ENCODE measurements at places on chromosomes 1 and 21. TPM values are rescaled to one million over a fixed set of nuclear protein-coding genes. Genes with fewer than 3 reads are reported as not detected.

DNA sequence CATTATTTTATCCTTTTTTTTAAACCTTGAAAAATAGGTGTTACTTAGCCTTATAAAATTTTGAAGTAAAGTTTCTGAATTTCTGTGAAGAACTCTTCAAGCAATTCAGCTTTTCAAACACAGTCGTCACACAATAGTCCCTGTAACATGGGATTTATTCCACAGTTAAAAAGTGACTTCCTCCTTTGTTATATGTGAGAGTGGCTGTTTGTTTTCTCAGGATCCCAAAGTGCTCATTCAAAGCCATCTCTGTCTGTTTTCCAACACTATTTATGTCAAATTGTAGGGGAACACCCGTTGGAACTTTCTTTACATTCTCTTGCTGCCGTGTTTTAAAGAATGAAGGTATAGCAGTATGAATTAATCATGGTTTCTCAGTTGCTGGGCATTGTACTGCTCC is 80.8 kb upstream of the GPR52 start:
- no peak for DNase-seq
- H3K27me3 ChIP-seq: no peaks in the 10 kb centered on the region
- peaks cover 3% of the 10 kb centered on the region for H3K36me3 ChIP-seq
- H3K27ac ChIP-seq: no peak overlapping the region
- no peaks in the 10 kb centered on the region for H3K4me1 ChIP-seq

- H3K36me3 ChIP-seq: no peaks in the 10 kb centered on the region
- DNase-seq: peak; percentile 14
- H3K27ac ChIP-seq: no peak overlapping the region
- H3K4me3 ChIP-seq: no peak overlapping the region
Observed at GRCh38 chr1:20291645-20292084, 990 bp downstream of the VWA5B1 start.

DNA sequence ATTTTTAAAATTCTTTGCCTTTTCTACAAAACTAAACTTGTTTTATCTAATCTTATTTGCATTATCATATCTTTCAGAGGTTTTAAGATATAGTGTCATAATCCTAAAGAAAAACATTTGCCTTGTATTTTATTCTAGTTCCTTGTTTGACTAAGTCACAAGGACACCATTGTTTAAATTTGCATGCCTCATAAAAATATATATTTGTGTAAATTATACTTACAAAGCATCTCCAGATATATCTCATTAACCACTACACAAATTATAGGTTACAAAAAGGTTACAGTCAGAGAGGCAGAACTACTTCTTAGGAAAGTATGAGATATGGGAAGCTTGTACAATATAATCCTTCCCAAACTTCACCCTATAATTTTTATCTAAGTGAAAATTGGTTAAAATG is 4.2 kb upstream of the RGS13 start:
- no peak overlapping the region for H3K27ac ChIP-seq
- H3K27me3 ChIP-seq: peaks cover 6% of the 10 kb centered on the region
- no peaks in the 10 kb centered on the region for H3K4me1 ChIP-seq
- no peak overlapping the region for H3K4me3 ChIP-seq
- no peak for DNase-seq
- no peaks in the 10 kb centered on the region for H3K36me3 ChIP-seq

DNA sequence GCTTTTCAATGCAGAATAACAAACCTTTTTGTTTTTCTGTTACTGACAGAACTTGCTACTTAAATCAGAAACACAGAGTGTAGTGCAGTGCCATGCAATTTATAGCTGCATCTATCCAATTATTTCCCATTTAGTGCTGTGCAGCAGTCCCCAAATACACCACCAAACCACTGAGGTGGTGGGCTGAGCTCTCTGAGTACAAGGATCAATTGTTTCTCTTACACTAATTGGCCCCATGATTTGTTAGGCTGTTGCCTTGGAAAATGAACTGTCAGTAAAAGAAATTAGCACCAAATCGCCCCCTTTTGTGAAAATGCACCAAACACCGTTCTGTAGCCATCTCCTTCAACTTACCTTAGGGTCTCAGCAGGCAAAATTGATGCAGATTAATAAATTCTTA is 118.9 kb upstream of the C8B start:
- no peak overlapping the region for H3K27ac ChIP-seq
- no peaks in the 10 kb centered on the region for H3K4me1 ChIP-seq
- H3K27me3 ChIP-seq: no peaks in the 10 kb centered on the region
- no peak overlapping the region for H3K4me3 ChIP-seq
- DNase-seq: no peak

- DNase-seq: no peak
- no peak overlapping the region for H3K27ac ChIP-seq
- H3K4me1 ChIP-seq: no peaks in the 10 kb centered on the region
- H3K36me3 ChIP-seq: no peaks in the 10 kb centered on the region
Observed at GRCh38 chr1:203471841-203472240, 3.8 kb upstream of the PRELP start.

The RGS1 gene
- total RNA-seq: 23.5 TPM

The NPR1 gene
- 0.05 TPM for total RNA-seq

- no peak for DNase-seq
- no peak overlapping the region for H3K27ac ChIP-seq
- no peaks in the 10 kb centered on the region for H3K36me3 ChIP-seq
- no peak overlapping the region for H3K4me3 ChIP-seq
Observed at GRCh38 chr1:2376931-2377672, 14.3 kb downstream of the MORN1 start.

DNA sequence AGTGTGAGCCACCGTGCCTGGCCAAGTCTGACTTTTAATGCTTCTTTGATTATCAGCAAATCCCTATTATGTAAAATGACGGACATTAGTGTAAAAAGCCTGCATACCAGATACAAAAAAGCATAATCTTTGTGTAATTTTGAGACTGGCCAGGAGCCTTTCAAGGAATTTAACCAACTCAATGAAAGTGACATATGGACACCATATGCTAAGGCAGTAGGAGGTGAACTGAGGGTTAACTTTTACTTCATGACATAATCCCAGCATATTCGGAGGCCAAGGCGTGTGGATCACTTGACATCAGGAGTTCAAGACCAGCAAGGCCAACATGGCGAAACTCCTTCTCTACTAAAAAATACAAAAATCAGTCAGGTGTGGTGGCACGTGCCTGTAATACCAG is 94.6 kb downstream of the EIF4G3 start:
- H3K36me3 ChIP-seq: peaks cover 14% of the 10 kb centered on the region
- H3K4me3 ChIP-seq: no peak overlapping the region
- no peak overlapping the region for H3K27ac ChIP-seq
- no peak for DNase-seq

DNA sequence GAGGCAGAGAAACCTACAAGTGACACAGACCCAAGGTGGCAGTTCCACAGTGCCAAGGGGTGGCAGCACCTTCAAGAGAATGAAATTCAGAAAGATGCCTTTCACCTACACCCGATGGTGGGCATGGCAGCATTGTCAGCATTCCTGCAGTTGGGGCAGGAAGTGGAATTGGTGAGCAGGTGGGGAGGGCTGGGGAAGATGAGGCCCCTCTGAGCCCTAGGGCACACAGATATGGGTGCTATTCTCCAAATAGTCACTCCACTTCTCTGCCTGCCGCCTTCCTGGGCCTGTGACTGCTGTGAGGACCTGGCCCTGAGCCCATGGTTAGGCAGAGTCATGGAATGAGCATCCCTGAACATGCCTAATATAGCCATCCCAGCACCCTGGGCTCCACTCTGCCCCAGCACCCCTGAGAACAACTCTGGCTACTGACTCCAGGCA is 8.3 kb downstream of the SHISA4 start:
- H3K4me1 ChIP-seq: peaks cover 7% of the 10 kb centered on the region
- H3K4me3 ChIP-seq: no peak overlapping the region
- H3K27ac ChIP-seq: no peak overlapping the region

- no peak overlapping the region for H3K27ac ChIP-seq
- no peak overlapping the region for H3K4me3 ChIP-seq
- H3K4me1 ChIP-seq: no peaks in the 10 kb centered on the region
- no peak for DNase-seq
- H3K27me3 ChIP-seq: peaks cover 13% of the 10 kb centered on the region
Observed at GRCh38 chr1:115430441-115431158, 92.6 kb upstream of the NGF start.

GRCh38 chr21:20789729-20790500 is 208.3 kb upstream of the NCAM2 start:
- H3K36me3 ChIP-seq: no peaks in the 10 kb centered on the region
- no peak overlapping the region for H3K27ac ChIP-seq
- no peak for DNase-seq
- H3K4me3 ChIP-seq: no peak overlapping the region
- H3K4me1 ChIP-seq: no peaks in the 10 kb centered on the region

DNA sequence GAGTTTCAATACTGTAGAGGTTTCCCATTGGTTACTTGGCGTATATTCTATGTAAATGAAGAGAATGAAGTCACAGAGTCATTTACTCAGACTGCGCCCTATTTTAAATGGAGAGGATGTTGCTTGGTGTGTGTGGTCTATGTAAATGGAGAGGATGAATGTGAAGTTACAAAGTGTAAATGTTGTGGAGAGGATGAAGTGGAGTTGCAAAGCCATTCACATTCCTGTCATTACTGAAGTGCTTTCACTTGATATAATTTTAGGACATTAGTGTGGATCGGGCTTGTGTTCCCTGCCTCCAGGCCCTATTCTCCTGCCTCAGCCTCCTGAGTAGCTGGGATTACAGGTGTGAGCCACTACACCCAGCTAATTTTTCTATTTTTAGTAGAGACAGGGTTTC is 99.4 kb upstream of the CACYBP start:
- DNase-seq: no peak
- H3K36me3 ChIP-seq: peaks cover 31% of the 10 kb centered on the region
- no peak overlapping the region for H3K27ac ChIP-seq
- no peaks in the 10 kb centered on the region for H3K27me3 ChIP-seq
- H3K4me3 ChIP-seq: no peak overlapping the region
- no peaks in the 10 kb centered on the region for H3K4me1 ChIP-seq

The CACHD1 gene
- total RNA-seq: 0.27 TPM

GRCh38 chr21:37452227-37452626 is 85.7 kb downstream of the DYRK1A start:
- H3K36me3 ChIP-seq: peaks cover 1% of the 10 kb centered on the region
- H3K27me3 ChIP-seq: no peaks in the 10 kb centered on the region
- no peak for DNase-seq
- H3K27ac ChIP-seq: peak overlapping the region; percentile 34

GRCh38 chr1:180092931-180093650 is 61.6 kb upstream of the QSOX1 start:
- no peak for DNase-seq
- no peak overlapping the region for H3K27ac ChIP-seq
- no peaks in the 10 kb centered on the region for H3K27me3 ChIP-seq
- H3K36me3 ChIP-seq: peaks cover 50% of the 10 kb centered on the region
- H3K4me1 ChIP-seq: peaks cover 3% of the 10 kb centered on the region

The DENND2D gene
- 156 TPM for total RNA-seq

The FCRL6 gene
- not detected for total RNA-seq

DNA sequence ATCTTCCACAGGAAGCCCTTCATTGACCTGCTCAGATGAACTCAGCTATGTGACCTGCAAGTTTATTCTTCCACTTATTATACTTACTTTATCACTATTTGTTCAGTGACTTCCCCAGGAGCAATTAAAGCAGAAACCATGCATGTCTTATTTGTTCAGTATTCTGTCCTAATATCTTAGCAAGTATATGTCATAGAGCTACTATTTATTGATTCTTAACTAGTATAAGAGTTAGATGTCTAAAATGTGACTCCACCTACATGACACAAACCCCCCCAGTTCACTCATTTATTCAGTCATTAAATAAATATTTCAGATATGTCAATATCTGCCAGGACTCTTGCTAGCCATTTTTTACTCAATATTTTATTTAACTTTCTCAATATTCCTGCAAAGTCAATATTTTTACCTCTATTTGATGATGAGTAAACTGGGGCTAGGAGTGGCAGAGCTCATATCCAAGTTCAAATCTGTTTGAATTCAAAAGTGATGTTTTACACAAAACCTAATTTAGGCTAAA is 469.0 kb upstream of the USP24 start:
- peaks cover 4% of the 10 kb centered on the region for H3K27me3 ChIP-seq
- H3K4me3 ChIP-seq: no peak overlapping the region
- no peak for DNase-seq
- H3K36me3 ChIP-seq: no peaks in the 10 kb centered on the region
- no peaks in the 10 kb centered on the region for H3K4me1 ChIP-seq
- H3K27ac ChIP-seq: no peak overlapping the region

The PCP4L1 gene
- total RNA-seq: not detected

The SKI gene
- 28.3 TPM for total RNA-seq

DNA sequence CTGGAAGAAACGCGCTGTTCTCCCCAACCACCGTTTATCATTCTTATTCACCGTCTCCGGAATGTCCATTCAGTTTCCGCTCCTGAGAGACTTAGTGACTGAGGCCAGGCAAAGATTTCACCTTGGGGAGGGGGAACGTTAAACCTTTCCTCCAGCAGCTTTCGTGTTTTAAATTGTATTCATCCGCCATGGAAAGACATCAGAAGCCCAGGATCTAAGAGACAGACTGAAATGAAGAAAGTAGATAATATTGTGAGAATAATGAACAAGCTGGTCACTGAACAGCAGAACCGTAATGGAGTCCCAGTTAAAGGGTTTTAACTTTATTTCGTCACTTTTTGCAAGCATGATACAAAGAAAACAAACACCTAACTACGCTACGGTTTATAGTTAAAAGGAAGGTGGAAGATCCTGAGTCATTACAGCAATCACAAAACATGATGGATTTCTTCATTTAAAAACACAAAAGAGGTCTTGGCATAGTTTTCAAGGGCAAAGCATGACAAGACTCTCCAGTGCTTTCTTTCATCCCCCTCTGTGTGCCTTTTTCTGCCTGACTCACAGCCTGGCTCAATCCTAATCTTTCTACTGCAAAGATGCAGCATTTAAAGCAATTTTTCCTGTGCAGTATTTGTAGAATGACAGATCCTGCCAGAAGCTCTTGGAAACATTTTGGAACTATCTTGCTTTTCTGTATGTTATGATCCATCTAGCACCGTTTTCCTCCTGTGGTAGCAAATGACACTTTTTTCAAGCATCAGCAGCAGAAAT is 722 bp upstream of the SLC19A2 start:
- no peaks in the 10 kb centered on the region for H3K27me3 ChIP-seq
- peaks cover 54% of the 10 kb centered on the region for H3K4me1 ChIP-seq
- H3K36me3 ChIP-seq: peaks cover 3% of the 10 kb centered on the region
- peak overlapping the region; percentile 83 for H3K27ac ChIP-seq

GRCh38 chr1:226872437-226872836 is 2.0 kb downstream of the PSEN2 start:
- DNase-seq: no peak
- H3K4me1 ChIP-seq: peaks cover 12% of the 10 kb centered on the region
- H3K4me3 ChIP-seq: no peak overlapping the region
- H3K27ac ChIP-seq: no peak overlapping the region
- peaks cover 22% of the 10 kb centered on the region for H3K27me3 ChIP-seq

The CRB1 gene
- not detected for total RNA-seq

DNA sequence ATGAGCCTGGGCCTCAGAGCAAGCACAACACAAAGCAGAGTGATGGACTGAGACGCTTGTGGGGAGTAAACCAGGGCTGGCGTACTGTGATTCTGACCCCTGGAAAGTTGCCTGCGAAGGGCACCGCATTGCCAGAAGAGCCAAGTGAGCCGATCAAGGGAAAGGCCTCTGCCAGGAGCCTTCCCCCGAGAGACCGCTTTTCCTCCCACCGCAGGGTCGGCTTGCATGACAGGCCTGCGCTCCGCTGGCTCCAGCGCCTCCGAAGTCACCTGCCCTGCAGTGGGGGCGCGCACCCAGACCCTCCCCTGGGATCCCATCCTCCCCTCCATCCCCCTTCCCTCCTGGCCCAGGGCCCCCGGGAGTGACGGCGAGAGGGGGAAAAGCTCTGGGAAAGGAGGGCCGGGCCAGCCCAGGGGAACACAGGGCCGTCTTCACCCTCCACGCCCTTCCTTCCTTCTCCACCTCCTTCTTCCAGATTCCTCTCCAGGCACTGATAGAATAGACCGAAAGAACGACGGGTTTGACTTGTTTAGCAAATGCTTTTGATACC is 165.0 kb downstream of the TRIM33 start:
- H3K4me1 ChIP-seq: peaks cover 32% of the 10 kb centered on the region
- H3K27me3 ChIP-seq: no peaks in the 10 kb centered on the region
- DNase-seq: no peak
- peak overlapping the region; percentile 82 for H3K4me3 ChIP-seq
- H3K36me3 ChIP-seq: no peaks in the 10 kb centered on the region
